GM19239 (cell line): ENCODE measurements at places on chromosomes 13 and 19.

- no peak for DNase-seq
These were observed 22.0 kb downstream of the GPX4 start for GRCh38 chr19:1125601-1126467.

- no peak for DNase-seq
These were observed 45.1 kb upstream of the CEACAM21 start for GRCh38 chr19:41530761-41531301.

GRCh38 chr13:67296511-67296910, 66.4 kb upstream of the PCDH9 start:
- no peak for DNase-seq

DNA sequence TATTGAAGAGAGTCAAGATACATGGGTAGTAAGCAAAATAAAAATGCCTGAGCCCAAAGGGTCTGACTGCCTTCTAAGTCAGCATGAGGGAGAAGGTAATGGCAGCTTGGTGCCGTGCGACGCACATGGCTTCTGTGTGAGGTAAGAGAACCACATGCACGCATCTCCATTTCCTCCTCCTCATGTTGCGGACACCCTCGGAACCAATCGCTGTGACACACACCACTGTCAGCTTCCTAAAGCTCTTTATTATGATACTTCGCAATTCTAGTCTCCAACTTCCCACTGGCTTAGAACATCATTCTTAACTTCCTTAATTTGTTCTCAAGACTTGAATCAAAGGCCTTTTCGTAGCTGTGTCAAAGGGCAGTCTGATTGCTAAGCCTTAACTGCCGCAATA, 170.1 kb downstream of the OXGR1 start:
- DNase-seq = no peak

- DNase-seq = no peak
These were observed 80.2 kb upstream of the SERP2 start for GRCh38 chr13:44293374-44293773.

DNA sequence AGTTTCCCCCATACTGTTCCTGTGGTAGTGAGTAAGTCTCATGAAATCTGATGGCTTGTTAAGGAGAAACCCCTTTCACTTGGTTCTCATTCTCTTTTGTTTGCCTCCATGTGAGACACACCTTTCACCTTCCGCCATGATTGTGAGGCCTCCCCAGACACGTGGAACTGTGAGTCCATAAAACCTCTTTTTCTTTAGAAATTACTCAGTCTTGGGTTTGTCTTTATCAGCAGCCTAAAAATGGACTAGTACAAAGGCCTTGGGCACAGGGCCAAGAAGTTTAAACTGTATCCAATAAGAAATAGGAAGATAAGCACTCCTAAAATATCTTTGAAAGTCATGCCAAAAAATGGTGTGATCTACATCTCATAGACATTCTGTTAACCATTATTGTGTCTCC, 176.9 kb downstream of the TBC1D4 start:
- DNase-seq = no peak

- DNase-seq = no peak
These were observed 1.3 kb downstream of the IL11 start for GRCh38 chr19:55368701-55369563.

DNA sequence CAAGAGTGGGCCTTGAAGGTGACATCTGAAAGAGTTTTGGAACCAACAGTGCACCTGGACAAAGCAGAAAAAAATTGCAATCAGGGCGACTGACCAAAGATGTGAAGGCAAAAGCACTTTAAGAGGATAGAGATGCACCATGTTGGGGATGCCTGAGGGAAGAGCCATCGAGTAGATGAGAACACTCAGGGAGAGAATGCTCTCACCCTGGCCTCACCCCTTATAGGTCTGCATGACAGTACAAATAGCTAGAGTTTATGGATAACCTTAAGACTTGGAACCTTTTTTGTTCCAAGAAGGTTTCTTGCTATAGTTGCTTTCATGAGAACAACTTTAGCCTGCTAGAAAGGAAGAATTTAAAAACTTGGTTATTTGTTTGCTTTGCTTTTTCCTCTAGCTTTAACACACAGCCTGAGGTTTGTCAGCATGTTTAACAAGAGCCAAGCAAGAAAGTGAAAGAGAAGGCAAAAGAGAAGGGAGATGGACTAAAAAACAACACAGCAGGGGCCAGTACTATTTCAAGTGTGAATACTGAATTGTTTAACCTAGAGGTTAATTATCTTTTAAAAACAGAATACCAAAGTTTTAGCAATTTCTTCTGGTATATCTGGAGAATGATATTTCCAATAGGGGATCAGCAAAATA, 418.9 kb downstream of the DIAPH3 start:
- DNase-seq = no peak

GRCh38 chr13:110784704-110785103, 71.2 kb downstream of the ING1 start:
- no peak for DNase-seq

DNA sequence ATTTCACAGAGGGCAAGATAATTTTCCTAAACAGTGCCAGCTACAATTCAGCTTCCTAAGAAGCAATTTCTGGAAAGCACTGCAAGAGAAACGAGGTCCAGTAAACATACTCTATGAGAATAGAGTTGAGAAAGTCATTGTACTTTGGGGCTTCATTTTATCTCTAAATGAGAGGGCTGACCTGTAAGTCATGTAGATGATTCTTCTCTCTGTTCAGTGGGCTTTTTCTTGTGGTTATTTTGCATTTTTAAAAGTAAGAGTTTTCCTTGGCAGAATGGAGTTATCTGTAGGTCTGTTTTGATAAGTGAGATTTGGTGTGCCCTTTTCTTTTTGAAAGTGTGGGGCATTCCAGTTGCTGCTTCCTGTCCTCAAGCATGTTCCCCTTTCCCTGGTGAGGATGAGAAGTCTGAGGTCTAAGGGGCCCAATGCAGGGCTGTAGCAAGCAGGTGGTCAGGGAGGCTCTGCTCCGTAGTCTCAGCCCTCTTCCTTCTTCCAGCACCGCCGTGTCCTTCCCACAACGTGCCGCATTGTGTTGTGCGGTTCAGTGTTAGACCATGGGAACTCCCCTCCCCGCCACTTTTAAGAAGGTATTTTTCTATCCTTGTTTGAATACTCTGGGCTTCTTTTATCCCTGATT, 86.3 kb downstream of the ARHGEF7 start:
- DNase-seq = no peak

DNA sequence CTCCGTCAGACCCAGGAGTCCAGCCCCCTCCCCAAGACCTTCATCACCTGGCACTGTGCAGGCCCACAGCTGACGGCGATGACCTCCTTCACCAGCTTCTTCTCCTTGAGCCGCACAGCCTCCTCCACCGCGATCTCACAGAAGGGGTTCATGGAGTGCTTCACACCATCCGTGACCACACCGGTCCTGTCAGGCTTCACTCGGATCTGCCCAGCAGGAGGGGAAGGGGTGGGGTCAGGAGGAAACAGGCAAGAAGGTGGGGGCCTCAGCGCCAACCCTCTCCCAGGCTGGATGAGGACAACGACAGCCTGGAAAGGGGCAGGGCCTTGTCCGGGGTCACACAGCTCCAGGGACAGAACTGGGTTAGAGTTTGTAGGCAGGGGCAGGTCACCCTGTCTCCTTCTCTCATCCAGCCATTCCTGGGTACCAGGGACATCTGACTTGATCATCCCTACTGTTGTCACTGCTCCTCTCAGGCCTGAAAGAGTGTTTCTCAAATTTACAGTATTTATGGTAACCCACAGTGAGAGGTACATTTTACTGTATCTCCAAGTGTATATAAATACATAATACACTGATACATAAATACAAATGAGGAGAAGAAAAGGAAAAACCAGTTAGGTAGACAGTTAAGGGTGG, 12.0 kb downstream of the ETFB start:
- DNase-seq = no peak

DNA sequence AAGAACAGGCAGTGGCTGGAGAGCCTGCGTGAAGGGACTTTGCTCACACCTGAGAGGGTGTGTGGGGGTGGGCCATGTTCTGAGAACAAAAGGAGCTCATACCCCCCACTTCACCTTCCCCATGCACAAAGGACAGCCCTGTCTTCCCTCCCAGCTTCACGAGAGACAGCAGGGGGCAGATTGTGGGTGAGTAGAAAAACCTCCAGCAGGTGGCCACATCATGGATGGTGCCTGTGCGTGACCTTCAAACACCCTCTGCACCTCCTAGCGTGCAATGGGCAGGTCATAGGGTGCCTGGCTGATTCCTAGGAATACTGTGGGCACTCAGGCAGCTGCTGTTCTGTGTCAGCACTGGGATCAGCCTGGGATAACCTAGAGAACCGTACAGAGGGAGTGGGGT, 36.3 kb upstream of the PSG9 start:
- DNase-seq = no peak

DNA sequence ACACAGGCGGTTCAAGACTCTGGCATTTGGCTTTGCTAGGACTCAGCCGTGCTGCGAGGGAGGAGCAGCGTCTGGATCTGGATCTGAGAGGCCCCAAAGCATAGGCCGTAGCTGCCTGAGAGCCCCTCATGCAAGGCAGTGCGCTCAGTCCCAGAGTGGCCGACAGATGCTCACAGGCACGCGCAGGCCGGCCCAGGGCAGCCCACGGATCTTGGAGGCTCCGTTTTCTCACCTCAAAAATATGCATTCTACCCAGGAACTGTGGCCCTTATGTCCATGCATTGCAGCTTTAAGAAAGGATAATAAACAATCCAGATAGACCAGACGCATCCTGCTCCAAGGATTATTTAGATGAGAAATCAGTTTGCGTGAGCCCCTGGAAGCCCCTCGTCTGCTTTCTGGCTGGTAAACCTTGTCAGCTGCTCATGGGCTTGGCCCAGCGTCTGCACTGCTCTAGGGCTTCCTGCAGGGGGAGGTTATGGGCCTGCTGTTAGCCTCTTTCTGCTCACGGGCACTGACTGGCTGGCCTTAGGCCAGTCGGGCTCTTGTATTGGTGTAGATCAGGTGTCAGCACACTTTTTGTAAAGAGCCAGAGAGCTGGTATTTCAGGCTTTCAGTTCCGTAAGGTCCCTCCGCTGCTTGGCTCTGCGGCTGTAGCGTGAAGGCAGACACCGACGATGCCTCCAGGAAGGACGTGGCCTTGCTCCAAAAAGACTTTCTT, 24.2 kb downstream of the TEX29 start:
- no peak for DNase-seq

- no peak for DNase-seq
These were observed 38.0 kb downstream of the TBC1D4 start for GRCh38 chr13:75444016-75444415.

- no peak for DNase-seq
These were observed 59.6 kb downstream of the NUFIP1 start for GRCh38 chr13:44929692-44930091.

GRCh38 chr19:49064768-49065611, at the start of gene NTF4:
Gene NTF4, minus strand, starts transcription at chr19:49064818. Its CDS starts 2,821 bp downstream, at chr19:49061997.
- DNase-seq = no peak

- DNase-seq = no peak
These were observed 33.9 kb upstream of the TPT1 start for GRCh38 chr13:45374917-45375316.

DNA sequence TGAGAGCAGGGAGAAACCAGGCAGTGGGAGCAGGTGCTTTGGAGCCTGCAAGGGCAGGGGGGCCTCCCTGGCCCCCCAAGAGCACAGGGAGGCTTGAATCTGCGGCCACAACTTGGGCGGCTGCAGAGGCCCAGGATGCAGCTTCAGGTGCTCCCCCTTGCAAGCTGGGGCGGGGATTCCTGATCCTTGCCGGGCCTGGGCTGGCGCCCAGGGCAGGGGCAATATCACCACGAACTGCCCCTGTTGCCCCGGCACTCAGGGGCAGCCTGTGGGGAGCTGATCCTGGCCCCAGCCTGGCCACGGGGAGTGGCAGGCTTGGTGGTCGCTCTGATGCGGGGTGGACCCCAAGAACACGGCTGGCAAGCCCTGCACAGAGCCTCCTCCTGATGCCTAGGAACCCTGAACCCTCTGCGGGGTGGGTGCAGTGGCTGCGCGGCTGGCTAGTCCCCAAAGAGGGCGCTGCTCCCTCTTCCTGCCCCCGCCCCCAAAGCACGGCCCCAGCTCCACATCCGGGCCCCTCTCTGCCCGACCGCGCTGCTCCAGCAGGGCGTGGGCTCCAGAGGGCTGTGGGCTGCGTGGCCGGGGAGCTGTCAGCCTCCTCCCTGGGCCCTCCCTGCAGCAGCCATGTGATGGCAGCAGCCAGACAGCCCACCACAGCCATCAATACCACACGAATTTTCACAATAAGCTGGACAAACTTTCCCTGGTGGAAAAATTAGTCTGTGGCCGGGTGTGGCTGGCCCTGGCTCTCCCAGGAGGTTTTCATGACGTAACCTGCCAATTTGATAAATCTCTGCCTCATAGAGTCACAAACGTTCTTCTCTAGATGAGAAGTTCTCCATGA, 21.0 kb downstream of the TNFSF9 start:
- peak; percentile 73 for DNase-seq

- DNase-seq = no peak
These were observed 3.4 kb downstream of the CACNG6 start for GRCh38 chr19:53994811-53995210.

DNA sequence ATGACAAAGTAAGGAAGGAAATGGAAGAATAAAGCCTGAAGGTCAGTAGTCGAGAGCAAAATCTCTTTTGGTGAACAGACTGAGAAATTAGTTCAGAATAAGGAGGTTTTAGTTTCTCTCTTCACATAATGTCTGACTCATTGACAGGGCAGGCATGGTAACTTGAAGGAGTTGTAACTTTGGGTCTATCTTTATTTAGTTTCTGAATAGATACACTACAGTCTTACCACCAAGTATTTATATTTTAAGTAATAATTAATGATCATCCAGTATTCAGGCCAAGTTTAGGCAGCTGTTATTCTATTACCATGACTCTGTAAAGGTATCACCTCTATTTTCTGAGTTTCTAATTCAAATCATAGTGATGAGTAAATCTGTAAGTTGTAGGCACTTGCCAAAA, 219.9 kb downstream of the SPRY2 start:
- DNase-seq = no peak

GRCh38 chr13:98236197-98236596, 59.1 kb upstream of the RNF113B start:
- DNase-seq = no peak

DNA sequence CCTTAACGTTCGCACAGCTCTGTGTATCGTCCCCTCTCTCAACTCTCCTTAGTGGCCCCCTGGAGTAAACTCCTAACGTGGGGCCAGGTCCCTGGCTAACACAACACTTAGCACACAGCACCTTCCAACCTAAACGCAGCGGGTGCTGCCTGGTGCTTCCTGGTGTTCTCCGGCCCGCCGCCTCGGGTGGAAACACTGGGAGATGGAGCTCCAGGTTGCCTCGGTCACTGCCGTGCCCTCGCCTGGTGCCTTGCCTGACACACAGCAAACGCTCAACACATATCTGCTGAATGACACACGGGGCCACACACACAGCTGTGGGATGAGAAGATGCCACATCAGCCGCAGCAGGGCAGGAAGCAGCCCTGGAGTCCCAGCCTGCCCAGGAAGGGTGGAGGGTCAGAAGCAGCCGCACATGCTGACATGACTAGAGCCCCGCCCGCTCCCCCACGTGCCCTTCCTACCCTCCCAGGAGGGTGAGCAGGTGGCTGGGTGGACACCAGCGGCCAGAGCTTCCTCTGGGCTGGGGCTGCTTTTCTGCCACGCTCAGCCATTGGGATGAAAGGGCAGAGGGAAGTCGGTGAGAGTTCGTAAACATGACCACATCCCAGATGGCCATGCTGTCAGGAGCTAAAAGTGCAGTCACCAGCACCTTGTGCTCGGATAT, 6.6 kb downstream of the PEPD start:
- no peak for DNase-seq

GRCh38 chr13:46142776-46143175, 37.9 kb upstream of the CPB2 start:
- DNase-seq = no peak
